ENCODE measurements at places on chromosomes 5 and 9. TPM values are rescaled to one million over a fixed set of nuclear protein-coding genes. Genes with fewer than 3 reads are reported as not detected.

Gene TXN
- 208 TPM for polyA plus RNA-seq

DNA sequence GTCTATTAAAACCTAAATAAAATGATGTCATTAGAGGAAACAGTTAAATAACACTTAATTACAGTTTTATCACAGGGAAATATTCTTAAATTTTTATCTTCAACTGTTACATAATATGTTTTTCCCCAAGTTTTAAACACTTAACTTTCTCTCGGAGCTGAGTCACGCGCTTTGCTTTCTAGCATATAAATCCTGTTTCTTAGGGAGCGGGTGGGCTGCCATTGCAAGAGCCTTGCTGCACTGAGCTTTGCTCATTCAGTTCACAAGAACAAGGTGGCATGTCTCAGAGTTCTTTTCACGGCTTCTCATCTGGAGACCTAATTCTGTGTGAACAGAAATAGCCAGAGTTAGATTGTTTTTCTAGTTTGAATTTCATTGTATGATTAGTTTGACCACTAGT is 166.1 kb downstream of the ZSWIM6 start:
- no peak for DNase-seq

DNA sequence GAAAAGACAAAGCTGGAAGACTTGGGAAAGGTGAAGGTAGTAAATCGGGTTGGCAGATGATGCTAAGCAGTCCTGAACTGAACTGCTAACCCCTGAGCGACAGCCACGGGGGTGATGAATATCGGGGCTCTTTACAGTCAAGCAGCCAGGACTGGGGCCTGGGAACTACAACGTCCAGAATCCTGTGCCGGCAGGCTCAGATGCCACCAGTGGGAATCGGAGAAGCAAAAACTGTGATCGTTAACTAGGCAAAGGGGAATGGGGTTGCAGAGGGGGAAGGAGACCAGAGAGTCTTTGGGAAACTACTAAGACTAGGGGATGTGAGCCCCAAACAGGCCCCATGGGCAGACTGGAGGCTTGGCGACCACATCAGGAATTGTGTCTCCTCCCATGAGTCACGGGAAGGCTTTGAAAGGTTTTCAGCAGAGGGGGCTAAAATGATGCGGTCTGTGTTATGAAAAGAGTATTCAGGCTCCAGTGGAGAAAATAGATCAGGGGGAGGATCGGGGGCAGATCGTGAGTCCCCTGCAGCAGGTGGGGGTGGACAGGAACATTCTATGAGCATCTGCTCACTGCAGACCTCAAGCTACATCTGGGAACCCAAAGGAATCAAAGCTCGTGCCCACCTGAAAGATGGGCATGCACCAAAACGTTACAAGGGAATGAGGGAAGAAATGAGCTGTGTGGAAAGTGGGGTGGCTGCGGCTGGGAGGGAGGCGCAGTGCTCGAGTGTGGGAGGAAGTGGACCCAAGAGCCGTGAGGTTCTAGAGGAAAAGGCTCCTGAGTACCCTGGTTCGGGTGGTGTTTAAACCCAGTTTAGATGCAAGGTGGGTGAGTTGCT is 53.8 kb downstream of the HRH2 start:
- DNase-seq = no peak

DNA sequence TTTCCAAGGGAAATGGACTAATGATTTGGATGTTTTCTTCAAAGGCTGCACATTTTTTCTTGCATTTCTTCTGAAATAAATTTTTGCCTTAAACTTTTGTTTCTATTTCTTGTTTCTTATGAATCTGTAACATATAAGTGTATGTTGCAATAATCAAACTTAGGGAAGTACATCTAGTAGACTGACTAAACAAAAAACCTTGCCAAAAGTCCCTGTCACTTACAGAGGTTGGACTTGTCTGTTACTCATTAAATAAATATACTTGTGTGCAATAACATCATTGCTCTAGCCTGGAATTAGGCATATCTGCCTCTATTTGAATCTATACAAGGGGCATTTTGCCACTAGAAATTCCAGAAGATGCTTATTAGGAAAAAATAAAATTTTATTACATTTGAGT is 56.6 kb downstream of the C6 start:
- no peak for DNase-seq

Gene ANKRD34B
- polyA plus RNA-seq = 1.2 TPM

DNA sequence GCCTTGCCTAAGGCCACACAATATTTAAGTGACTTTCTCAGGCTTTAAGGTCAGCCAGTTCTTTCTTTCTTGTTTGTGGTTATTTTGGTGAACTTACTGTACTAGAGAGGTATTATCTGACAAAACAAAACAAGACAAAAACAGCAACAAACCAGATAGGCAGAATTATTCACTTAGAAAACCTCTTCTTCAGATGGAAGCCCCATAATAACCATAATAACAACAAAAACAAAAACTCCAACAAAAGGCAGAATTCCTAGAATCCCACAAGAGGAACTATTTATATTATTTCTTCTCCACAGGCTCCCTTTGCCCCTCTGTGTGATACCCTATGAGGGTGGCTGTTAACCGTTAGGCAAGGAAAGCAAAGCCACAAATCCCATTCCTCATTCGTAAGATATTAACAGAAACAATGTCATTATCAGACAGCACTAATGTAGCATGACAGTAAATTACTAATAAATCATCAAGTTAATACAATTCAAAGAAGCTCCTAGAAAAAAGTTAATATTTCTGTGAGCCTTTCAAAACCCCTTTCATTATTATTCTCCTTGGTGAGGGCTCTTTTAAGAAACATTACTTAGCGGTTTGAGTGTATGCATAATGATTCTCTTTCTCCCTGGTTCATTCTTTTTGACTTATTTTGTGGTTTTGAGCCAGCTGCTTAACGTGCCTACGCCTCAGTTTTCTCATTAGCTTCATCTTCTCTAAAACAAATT is 274.9 kb downstream of the EFNA5 start:
- no peak for DNase-seq

- DNase-seq = no peak
Observed at GRCh38 chr5:10611290-10611689, 47.4 kb downstream of the ANKRD33B start.

DNA sequence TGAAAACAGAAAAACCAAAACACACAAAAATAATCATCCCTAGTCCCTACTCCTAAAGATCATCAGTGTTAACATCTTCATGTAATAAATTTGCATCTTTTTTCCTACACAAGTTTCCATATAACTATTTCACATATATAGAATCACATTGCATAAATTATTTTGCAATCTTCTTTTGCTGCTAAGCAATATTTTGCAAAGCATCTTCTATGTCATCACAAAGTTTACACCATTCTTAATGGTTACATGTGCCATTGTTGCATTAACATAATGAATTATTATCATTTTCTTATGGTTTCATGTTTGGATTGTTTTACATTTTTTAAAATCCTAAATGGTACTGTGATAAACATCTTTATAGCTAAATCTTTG is 17.8 kb downstream of the SH3TC2 start:
- DNase-seq = no peak

Gene FBP2
- not detected for polyA plus RNA-seq

DNA sequence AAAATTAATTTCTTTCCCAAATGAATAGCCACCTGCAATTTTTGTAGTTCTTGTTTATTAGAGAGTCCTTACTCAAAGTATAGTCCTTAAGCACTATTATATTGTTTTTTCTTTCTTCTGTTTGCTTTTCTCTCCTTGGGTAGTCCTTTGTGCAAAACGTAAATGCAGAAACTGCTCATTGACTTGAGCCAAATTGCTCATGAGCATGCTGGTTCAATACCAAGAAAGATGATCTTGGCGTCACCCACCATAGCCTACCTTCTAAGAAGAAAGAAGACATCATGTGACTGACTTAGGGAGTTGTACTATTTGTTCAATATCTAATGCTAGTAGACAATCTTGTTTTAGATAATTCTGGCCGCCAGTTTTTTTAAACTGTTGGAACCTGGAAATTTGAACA is 248.8 kb upstream of the DMRT1 start:
- no peak for DNase-seq
